ENCODE measurements at places on chromosomes 12 and 14.

DNA sequence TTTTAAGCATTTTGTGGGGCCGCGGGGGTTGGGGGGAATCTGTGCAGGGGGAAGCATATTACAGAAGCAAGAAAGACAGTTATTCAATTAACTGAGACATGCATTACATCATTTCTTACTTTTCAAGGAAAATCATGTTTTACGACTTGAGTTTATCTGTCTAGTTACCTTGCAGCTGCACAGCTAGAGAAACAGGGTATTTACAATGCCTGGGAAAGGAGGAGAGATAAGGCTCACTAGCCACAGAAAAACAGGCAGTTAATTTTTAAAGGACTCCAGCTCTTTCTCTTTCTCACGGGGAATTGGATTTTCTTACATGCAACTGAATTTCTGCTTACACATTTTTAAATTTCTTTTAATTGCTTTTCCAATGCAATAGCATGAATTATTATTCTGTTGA lies 22.2 kb downstream of the FCF1 start:
- no peak for DNase-seq

GRCh38 chr12:133256321-133256720 lies 20.6 kb upstream of the ANHX start:
- no peak for DNase-seq

GRCh38 chr12:28017126-28017872 lies 44.8 kb upstream of the PTHLH start:
- DNase-seq = no peak

GRCh38 chr12:4816744-4817525 lies 92.8 kb upstream of the KCNA1 start:
- no peak for DNase-seq

DNA sequence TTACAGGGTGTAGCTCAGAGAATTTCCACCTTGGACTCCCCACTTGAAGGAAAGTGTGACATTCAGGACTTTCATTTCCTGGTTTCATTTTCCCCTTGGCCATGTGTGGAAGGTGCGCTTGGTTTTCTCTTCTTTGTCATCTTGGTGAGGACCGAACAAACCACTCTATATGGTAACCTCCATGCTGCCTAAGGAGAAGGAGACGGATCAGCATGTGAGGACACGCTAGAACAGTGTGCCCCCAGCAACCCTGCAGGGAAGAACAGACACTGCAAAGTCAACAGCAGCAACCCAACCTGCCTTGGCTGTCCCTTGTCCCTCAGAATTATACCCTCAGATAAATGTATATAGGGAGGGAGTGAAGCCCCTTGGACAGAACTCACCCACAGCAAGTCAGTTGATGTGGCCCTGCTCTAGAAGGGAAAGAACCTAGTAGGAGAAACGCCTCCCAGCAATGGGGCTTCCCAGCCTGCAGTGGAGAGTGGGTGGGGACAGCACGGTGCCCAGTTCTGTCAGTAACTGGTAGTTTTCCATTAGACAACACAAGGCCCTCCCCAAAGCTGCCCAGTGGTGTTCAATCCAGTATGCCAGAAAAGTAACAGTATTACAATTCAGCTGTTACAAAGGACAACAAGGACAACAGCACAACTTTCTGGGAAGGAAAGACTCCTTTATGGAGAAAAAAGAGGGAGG lies 18.9 kb upstream of the COCH start:
- no peak for DNase-seq

- DNase-seq = no peak
These were observed 27.2 kb upstream of the NINJ2 start for GRCh38 chr12:690466-690865.

GRCh38 chr12:43352001-43352400 lies 200.0 kb downstream of the ADAMTS20 start:
- DNase-seq = no peak

DNA sequence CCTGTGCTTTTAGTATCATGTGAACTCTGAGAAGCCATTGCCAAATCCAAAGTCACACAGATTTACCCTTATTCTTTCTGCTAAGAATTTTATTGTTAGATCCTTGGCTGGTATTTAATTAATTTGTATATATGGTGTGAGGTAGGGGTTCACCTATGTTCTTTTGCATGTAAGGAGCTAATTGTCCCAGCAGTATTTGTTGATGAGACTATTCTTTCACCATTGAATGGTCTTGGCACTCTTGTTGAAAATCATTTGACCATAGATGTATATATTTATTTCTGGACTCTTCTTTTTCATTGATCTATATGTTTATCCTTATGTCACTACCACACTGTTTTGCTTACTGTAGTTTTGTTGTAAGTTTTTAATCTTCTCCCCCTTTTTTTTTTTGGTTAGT lies 26.2 kb downstream of the G2E3 start:
- no peak for DNase-seq

DNA sequence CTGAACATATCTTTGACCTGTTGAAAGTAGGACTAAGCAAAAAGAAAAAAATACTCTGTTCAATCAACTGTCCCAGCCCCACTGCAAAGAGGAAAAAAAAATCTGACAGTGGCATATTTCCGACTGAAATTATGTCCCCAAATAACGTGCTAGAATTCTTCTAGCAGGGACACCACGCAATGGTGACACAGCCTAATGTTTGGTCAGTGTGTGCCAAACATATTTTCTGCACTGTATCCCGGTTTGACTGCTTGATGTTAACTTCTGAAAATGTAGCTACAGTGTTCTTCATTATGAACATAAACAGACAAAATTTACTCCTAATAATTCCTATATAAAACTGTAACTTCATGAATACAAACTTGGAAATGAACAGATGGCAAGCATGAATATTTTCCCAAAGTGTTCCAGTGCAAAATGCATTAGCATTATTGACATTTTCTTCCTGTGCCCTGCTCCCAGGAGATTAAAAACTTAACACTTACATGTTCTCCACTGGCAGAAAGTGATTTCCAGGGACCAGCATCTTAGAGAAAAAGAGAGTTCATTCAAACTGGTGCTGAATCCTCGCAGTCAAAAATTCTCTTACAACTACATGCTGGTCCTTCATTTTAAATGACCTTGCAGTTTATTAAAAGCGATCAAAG lies 72.4 kb upstream of the SYT1 start:
- no peak for DNase-seq

DNA sequence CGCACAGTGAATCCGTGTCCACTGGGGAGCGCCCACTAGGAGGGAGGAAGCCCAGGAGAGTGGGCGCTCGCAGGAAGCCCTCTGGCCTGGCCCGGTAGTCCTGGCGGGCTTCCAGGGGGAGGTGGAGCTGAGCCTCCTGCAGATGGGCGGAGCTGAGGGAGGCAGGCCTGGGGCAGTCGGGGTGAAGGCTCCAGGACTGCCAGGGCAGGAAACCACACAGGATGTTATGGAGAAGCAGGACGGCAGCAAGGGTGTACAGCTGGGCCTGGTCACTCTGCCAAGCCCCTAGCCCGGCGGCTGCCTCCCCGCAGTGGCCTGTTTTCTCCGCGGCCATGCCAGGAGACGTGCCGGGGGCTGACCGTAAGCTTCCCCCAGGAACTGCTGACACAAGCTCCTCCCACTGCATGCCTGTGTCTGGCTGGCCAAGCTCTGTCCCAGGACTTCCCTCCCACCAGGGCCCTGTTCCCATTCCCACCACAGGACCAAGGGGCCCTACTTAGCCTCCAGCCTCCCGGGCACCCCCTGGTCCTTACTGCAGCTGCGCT lies 143.4 kb upstream of the C14orf180 start:
- no peak for DNase-seq

DNA sequence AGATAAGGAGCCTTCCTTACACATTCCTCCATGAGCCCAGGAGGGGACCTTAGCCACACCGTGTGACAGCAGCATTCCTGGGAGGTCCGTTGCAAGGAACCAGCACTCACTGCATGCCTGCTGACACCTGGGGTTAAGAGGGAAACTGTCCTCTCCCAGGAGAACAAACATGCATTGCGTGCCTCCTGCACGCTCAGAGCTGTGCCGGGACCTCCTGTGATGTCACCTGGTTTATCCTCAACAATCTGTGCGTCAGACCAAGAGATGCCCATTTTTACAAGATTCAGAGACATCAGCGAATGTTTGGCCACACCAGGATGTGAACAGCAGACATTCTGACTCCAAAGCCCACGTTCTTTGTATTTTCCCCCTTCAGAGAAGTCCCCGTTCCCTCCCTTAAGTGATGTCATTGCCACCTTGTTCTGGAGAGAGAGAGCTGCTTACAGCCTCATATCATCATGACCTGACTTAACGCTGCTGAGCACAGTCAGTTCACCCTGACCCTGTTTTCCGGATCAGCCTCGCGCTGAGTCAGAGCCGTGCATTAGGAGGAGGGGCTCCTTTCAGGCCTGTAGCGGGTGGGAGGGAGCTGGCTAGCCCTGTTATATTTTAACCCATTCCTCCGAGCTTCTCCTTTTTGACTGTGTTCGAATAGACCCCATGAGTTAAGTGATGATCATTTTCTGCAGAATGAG lies 36.2 kb downstream of the TMEM120B start:
- no peak for DNase-seq

GRCh38 chr12:32558903-32559302 lies 120.2 kb upstream of the DNM1L start:
- DNase-seq = no peak

DNA sequence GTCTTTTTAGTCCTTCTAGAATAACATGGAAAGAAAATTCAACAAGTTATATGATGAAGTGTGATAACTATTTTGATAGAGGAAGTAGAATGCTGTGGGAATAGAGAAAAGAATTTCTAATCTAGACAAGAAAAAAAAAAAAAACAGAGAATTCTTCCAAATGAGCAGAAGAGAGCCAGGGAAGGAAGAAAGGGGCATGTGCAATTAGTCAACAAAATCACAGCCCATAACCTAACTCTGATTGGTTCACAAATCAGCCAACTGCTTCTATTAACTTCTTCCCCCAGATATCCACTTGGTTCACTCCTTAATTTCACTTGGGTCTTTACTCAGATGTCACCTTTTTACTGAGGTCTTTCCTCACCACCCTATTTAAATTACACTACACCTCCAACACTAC lies 69.5 kb downstream of the BTG1 start:
- DNase-seq = no peak
